Activated CD4-positive, alpha-beta T cell treated with anti-CD3 and anti-CD28 coated beads for 24 hours (primary cell): ENCODE measurements at places on chromosomes 3 and 15.

GRCh38 chr3:18135060-18135814 lies 289.9 kb downstream of the SATB1 start:
- DNase-seq = no peak

DNA sequence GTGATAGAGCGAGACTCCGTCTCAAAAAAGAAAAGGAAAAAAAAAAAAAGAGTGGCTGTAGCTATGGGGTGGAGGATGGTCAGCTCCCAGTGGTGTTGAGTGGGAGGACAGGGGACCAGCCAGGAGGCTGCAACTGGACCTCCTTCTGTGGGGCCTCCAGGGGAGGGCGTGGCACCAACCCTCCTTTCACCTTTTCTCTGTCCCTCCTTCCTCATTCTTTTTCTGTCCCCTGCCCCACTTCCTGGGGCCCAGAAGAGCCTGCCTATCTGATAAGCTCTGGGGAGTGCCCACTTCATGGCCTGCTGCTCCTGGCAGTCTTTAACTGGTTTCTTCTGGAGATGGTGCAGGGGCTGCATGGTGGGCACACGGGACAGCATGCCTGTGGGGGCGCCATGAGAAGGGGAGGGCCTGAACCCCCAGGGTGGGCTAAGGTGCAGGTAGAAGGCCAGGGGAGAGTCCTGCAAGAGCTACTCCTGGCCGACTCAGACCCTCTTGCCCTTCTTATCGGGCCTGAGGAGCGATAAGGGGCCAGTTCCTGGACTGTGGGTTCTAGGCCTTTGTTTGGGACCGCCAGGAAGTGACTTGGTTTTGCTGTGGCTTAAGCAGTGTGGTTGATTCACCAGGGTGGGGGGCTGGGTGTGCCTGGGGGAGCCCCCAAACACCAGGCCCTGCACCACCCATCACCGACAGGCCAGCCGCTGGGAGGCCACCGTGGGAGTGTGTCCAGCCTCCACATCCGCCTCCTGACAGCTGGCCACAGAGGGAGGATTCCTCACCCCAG lies 49.4 kb upstream of the FLNB start:
- DNase-seq = no peak

DNA sequence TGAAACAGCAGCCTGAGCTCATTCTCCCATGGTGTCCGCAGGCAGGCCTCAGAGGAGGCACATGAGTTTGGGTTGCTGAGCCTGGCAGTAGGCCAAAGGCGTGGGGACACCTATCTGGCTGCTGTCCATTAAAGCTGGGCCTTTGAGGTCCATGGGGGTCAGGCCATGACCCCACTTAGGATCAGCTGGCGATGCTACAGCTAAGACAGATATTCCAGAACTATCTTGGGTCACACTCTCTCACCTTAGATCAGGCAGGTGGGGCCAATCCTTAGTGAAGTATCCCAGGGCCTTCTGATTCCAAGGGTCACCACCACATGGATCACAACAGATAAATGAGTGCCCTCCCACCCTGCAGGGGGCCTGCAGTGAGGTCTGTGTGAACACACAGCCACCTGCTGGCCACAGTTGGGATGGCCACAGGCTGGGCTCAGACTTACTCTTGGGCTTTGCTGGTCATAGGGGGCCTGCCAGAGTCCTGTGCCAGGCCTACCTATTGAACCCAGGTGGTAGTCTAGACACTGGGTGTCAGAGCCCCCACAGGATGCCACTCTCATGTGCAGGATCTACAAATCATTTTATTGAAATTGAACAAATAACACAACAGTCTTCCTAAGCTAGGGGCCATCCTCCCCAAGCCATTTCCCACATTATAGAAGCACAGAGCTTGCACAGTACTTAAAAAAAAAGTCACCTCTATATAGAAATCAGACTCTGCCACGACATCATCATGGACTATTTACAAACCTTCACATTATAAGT lies 2.0 kb upstream of the HYAL2 start:
- peak; percentile 51 for DNase-seq

DNA sequence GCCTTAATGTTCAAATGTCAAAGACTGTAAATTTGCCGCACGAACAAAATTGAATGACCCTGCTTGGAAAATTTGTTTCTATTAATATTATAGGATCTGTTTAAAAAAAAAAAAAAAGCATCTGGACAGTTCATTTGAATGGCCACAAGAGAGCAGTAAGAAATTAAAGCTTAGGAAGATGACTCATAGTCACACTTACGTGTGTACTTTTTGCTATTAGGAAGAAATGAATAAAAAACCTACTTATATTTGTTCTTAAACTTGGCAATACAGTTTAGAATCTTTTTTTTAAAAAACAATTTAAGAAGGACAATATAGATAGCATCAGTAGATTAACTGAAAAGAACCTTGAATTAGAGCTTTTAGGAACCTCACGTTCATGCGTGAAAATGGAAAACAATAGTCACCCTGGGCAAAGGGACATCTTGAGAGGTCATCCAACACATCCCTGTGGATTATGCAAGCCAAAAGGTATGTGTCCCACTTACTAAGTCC lies 621.8 kb downstream of the MECOM start:
- no peak for DNase-seq

- DNase-seq = no peak
Measured at GRCh38 chr15:39242345-39242744, 338.5 kb upstream of the THBS1 start.

- DNase-seq = no peak
Measured at GRCh38 chr3:146605106-146605505, at the start of gene PLSCR5. Gene PLSCR5 (minus strand): TSS chr3:146605346. CDS start chr3:146605212, 134 bp downstream.

DNA sequence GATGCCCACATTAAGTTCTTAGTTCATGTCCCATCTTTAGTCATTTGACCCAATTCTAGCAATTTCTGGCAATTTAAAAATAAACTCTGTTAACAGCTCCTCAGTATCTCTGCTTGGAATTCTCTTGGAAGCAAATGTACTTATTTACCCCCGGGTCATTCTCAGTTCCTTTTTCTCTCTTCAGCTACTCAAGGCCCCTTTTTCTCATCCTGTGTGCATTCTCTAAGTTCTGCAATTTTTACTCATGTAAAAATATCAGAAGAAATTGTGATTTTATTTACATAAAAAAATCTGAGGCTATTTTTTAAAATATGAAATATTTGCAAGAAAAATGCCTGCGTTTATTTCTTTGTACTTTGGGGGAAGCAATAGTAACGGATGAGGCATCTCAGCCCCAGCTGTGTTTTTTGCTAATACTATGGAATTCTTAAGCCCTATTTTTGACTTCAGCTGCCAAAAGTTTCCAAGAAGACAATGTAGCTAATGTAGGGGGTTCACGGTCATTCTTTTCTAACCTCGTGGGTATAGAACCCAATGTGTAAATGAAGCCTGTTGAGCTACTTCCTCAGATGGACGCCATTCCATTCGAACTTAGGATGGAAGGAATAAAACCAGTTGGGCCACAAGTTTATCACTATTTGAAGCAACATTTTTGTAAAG lies 20.0 kb downstream of the CERS3 start:
- no peak for DNase-seq

DNA sequence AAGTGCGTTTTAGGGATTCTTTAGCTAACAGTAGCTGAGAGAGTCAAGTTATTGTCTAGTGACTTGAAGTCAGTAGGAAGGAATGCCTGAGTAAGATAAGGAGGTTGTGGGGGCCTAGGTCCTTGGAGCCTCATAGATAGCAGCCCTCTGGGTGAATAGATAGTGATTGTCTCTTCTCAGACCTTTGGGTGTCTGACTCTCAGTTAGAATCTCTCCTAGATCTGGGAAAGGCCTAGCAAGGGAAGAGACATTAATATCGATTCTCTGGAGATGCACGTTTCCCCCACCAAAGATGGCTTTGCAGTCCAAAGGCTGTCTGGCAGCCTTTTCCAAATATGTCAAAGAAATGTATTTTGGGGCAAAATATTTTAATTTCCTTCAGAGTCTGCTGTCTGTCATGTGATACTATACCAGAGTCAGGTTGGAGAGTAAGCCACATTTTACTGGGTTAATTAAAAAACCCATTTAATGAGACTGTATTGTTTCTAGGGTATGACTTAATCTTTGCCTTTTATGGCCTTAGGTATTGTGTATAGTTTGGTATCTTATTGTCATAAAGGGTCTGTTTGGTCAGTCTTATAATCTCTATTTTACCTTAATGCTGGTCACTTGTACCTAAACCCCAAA lies 92.2 kb downstream of the ST6GAL1 start:
- DNase-seq = no peak

- no peak for DNase-seq
Measured at GRCh38 chr15:63156755-63157117, 541 bp downstream of the RPS27L start.

- DNase-seq = no peak
Measured at GRCh38 chr15:90060797-90061196, 41.5 kb downstream of the IDH2 start.

DNA sequence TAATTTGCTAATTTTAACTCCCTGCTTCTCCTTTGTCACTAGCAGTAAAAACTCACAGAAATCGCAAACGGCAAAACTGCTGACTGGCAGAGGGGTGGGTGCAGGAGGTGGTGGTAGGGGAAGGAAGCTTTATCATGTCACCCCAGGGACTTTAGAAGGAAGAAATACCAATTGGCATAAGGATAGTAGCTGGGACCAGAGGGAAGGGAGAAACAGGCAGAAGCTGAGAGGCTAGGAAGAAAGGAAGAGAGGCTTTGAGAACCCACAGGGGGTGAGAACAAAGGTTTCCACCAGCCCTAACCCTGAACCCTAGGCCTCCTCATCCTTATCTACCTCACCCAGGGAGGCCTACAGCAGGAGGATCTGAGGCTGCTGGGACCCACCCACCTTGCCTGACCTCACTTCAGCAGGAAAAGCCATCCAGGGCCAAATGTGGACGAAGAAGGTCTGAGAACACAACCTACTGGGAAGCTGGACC lies 10.7 kb downstream of the ITGB5 start:
- no peak for DNase-seq

- no peak for DNase-seq
Measured at GRCh38 chr3:21435871-21436270, 315.1 kb downstream of the ZNF385D start.

- DNase-seq = no peak
Measured at GRCh38 chr3:138513090-138513843, 78.9 kb downstream of the ESYT3 start.

DNA sequence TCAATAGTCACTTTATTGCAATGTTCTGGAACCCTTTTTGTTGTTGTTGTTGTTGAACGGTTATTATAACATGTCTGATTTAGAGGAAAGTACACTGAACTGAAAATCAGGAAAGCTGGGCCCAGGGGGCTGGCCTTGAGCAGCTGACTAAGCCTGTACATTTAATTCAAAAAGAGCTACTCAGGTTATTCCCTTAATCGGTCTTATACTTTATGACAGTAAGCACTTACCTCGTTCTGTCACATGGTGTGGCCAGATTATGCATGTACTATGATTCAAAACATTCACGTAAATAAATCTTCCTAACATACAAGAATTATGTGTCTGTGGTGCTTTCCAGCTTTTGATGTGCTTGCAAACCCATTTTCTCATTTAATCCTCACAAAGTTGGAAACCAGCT lies 382.5 kb upstream of the TPRG1 start:
- no peak for DNase-seq

DNA sequence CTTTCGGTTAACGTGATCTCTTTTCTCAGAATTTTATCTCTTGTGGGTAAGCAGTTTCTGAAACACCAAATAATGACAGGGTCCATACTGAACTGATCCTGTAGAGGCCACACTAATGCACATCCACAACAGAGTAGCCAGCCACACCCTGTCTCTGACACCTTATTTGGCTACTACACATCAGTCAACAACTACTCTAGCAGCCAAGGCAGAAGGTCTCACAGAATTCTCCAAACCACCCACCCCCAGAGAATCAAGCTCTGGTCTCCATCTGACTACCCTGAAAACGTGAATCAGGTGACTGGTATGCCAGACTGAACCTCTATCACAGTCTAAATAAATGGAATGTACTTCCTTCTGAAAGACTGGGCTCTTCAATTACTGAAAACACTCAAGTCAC lies 38.0 kb downstream of the EDC3 start:
- DNase-seq = no peak
